ENCODE measurements at places on chromosomes 3 and 15.

DNA sequence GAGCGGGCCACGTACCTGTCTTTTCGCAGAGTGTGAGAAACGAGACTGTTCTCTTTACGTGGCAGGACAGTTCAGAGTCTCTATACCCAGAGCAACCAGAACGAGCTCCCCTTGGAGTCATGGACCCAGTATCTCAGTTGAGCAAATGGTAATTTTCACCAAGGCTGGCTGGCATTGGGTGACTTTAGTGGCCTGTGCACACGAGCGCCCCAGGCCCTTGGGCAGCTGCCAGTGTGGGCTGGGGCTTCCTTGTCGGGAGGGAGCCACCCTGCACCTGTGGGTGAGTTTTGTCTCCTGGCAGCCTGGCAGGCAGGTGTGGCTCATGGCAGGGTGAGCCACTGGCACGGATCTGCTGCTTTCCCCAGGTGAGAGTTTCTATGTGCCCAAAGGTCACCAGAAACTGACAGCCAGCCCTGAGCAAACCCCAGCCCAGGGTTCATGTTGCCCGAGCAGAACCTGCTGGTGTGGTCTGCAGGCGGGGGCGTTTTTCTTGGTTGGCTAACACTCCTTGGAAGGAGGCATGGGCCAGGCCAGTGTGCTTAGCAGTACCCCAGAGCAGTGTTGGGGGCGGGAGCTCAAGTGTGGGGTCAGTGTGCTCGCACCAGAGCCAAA, 135.0 kb downstream of the TJP1 start:
- DNase-seq, result no peak

DNA sequence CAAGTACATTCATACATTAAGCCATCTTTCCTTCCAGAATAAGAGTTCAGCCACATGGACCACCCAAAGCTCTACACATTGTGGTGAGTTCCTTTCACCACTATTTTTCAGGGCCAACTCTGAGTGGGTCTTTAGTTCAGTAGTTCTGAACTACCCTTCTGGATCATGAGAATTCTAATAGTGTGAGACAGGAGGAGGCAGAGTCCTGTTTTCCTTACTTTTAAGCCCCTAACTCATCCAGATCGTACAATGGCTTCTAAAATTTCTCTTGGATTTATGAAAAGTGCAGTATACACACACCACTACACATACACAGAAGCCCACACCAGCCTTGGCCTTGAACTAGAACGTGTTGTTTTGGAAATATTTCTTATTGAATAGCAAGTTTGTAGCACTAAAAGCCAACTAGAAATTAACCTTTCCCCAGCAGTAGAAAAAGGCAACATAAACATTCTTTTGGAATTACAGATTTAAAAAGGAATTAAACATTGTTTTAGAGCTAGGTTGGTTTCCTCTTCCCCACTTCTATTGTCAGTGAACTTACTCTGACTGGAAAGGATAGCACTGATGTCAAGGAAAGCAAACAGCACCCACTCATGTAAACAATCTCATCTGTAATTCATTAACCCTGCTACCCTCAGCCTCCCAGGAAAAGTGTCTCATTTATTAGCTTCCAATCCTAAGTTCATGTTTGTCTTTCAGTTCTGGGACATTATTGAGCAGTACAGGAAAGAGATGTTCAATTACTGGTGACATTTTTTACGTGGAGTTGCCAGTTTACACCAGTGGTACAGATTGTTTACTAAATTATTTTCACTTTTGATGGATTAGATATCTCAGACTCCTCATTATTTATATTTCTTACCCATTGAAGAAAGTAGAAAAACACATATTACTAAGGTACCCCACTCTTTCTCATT, 95.7 kb upstream of the AGTR1 start:
- DNase-seq, result no peak

DNA sequence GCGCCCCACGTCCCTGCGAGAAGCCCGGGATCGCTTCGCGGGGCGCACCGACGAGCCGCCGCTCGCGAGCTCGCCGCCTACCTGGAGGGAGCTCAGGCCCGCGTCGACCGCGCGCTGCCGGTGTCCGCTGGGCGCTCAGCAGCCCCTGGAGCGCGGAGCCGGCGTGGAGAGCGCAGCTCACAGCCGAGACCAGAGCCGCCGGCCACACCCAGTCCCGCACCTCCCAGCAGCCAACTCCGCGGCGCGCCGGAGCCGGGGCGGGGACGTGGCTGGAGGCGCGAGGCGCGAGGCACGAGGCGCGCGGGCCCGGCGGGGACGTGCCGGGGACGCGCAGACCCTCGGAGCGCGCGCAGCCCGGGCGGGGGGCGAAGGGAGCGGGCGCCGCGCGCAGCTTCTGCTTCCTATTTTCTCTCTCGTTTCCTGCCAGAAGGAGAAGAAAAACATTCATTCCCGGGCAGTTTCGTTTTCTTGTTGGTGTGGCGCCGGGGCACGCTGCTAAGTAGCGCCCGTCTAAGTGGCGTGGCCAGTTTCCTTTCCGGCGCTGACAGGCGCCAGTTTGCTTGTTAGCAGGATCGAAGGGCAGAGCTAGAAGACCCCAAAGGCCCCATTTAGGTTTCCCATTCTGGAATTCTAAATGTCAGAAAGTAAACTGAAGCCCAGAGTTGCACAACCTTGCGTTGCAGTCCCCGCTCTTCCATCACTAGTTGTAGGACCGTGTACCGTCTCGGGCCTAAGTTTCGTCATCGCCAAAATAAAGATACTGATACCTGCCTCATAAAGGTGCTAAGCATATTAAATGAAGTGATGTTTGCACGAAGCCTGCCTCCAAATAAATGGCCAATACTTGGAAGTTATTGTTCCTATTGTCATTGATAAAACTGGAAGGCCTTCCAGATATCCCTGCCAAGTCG, at the start of gene GNB4:
Gene GNB4, minus strand, starts transcription at position 206 of the 911 bp plus-strand sequence. CDS start 25,270 bp downstream, outside the sequence.
- peak; percentile 52 for DNase-seq

- DNase-seq, result no peak
Measured at GRCh38 chr15:69457304-69458280, 5.0 kb downstream of the RPLP1 start.

DNA sequence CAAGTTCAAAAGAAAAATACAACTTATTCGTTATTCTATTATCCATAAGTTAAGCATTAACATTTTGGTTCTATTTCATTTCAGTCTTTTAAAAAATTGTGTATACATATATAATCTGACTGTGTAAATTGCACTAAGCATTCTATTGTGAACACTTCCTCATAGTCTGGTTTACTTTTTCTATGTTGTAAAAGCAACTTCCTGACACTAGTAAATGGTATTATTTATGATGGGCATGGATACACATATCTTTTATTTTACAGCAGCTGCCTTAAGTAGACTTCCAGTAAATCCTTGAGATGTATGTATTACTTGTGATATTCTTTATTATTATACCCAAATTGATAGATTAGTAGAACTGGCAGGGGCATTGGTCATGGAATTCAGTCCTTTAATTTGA, 58.2 kb downstream of the FNDC3B start:
- no peak for DNase-seq

DNA sequence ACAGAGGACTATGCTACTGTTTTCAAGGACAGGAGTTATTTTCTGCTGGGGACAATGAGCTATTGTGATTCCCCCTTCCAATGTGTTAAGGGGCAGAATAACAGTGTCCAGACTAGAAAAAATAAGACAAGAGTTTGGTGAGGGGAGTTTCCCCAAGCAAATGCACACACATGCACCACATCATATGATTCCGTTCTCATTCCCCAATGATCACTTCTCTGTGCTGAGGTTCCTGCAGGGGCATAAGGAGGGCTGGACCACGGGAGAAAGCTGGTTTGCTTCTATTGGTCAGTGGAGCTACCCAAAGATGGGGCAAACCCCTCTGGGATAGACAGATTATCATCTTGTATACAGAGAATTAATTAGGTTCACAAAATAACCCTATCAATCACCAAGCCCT, 80.6 kb downstream of the RBPMS2 start:
- no peak for DNase-seq

All from CD4-positive, alpha-beta T cell treated with Interleukin-10 for 1 hour (primary cell).